ENCODE measurements at places on chromosomes 12 and 14. TPM values are rescaled to one million over a fixed set of nuclear protein-coding genes. Genes with fewer than 3 reads are reported as not detected.

REP15 gene
- 2.2 TPM for total RNA-seq

BCL11B gene
- total RNA-seq = 1.7 TPM

PPP1CC gene
- 218 TPM for total RNA-seq

SYNJ2BP gene
- total RNA-seq = 25.5 TPM

ZNF385A gene
- total RNA-seq = 13.2 TPM

CLEC4D gene
- not detected for total RNA-seq

CD163 gene
- total RNA-seq = not detected

POTEM gene
- total RNA-seq = not detected

GLIPR1L2 gene
- total RNA-seq = not detected

ENDOU gene
- not detected for total RNA-seq

- no peak overlapping the region for H3K4me3 ChIP-seq
- H3K36me3 ChIP-seq = peaks cover 93% of the 10 kb centered on the region
- H3K4me1 ChIP-seq = no peaks in the 10 kb centered on the region
- H3K27me3 ChIP-seq = no peaks in the 10 kb centered on the region
- H3K27ac ChIP-seq = no peak overlapping the region
- DNase-seq = no peak
These were observed 58.3 kb downstream of the ATP2A2 start for GRCh38 chr12:110339184-110339952.

DNA sequence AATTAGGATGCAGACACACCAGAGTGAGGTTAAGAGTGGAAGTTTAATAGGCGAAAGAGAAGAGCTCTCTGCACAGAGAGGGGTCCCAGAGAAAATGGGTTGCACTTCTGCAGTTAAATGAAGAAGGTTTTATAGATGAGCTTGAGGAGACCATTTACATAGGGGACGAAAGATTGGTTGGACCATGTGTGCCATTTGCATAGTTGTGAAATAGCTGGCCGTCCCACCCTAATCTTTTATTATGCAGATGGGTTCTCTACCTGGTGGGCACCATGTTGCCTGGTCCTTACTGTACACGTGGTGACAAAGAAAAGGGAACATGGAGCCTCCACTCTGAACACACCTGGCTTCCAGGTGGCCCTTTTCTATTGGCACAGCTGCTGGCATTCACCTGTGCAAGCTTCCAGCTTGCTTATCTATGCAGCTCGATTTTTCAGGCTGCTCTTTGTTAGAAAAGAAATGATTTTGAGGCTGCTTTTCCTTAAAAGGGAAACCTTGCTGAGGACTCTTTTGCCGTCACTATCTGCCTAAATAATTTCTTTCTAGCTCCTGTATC, 67.1 kb upstream of the SRSF5 start:
- no peak for DNase-seq
- peaks cover 25% of the 10 kb centered on the region for H3K4me1 ChIP-seq
- no peak overlapping the region for H3K27ac ChIP-seq
- H3K36me3 ChIP-seq = no peaks in the 10 kb centered on the region
- H3K4me3 ChIP-seq = no peak overlapping the region

DNA sequence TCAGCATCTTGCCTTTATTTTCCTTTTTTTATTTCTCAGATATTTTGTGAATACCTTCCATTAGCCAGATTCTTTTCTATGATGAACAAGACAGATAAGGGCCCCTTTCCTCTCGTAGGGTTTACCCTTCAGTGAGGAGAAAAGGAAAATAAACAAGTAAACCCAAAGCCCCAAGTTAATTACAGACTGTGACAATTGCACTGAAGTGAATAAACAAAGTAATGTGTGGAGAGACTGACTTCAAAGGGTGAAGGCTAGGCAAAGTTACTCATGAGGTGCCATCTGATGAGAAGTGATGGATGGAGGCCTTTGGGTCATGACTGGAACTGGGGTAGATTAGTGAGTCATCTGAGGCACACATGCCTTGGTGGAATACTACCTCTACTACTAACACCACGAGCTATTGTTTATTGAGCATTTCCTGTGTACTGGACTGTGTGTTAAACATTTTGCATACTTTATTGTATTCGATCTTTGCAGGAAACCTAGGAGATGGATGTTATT, 143.4 kb upstream of the PRICKLE1 start:
- DNase-seq = no peak
- H3K4me3 ChIP-seq = no peak overlapping the region
- no peaks in the 10 kb centered on the region for H3K36me3 ChIP-seq
- no peaks in the 10 kb centered on the region for H3K4me1 ChIP-seq

DNA sequence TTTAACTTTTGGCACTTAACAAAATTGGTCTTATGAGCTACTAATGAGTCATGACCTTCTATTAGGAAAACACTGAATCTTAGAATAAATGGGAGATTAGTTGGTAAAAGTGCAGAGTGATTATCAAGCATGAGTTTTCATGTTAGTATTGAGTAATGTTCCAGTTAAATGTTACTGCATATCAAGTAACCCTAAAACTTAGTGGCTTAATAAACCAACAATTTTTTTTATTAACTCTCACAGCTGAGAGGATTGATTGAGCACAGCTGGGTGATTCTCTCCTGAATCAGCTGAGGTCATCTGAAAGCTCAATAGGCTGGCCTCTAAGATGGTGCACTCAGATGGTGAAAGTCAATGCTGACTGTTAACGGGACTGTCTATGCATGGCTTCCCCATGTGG, 248.6 kb downstream of the BCL11B start:
- H3K36me3 ChIP-seq = no peaks in the 10 kb centered on the region
- no peak for DNase-seq

GRCh38 chr12:127065595-127065994, 1201.4 kb upstream of the TMEM132C start:
- H3K27ac ChIP-seq = no peak overlapping the region
- no peak for DNase-seq
- H3K4me1 ChIP-seq = no peaks in the 10 kb centered on the region
- no peaks in the 10 kb centered on the region for H3K36me3 ChIP-seq

DNA sequence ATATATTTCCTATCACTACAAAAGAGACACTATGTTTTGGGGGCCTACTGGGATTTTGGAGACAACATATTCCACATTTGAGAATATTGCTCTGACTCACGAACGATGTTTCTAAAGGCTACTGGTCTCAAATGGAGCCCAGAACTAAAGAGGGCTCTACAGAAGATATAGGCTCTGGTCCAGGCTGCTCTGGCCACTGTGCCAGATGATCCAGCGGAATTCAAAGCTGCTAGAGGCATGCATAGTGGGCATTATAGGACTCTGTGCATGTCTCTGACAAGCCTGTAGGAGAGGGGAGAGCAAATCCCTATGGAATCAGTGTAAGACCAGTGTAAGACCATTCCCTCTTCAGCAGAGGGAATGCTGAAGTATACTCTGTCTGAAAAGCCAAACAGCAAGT, 4.1 kb downstream of the TAS2R30 start:
- DNase-seq = no peak
- no peaks in the 10 kb centered on the region for H3K36me3 ChIP-seq
- H3K27me3 ChIP-seq = no peaks in the 10 kb centered on the region
- H3K4me1 ChIP-seq = no peaks in the 10 kb centered on the region

GRCh38 chr12:125944446-125944845, 879.2 kb downstream of the AACS start:
- H3K27ac ChIP-seq = no peak overlapping the region
- DNase-seq = no peak
- H3K4me3 ChIP-seq = no peak overlapping the region
- no peaks in the 10 kb centered on the region for H3K27me3 ChIP-seq

- H3K27ac ChIP-seq = no peak overlapping the region
- peaks cover 21% of the 10 kb centered on the region for H3K4me1 ChIP-seq
- no peaks in the 10 kb centered on the region for H3K36me3 ChIP-seq
- no peaks in the 10 kb centered on the region for H3K27me3 ChIP-seq
- no peak overlapping the region for H3K4me3 ChIP-seq
These were observed 170.2 kb downstream of the BCAT1 start for GRCh38 chr12:24778486-24779304.

- H3K4me1 ChIP-seq = no peaks in the 10 kb centered on the region
- H3K27me3 ChIP-seq = no peaks in the 10 kb centered on the region
- peak; percentile 78 for DNase-seq
- H3K4me3 ChIP-seq = no peak overlapping the region
- no peak overlapping the region for H3K27ac ChIP-seq
These were observed 185.7 kb upstream of the GRIN2B start for GRCh38 chr12:14167005-14167628.

DNA sequence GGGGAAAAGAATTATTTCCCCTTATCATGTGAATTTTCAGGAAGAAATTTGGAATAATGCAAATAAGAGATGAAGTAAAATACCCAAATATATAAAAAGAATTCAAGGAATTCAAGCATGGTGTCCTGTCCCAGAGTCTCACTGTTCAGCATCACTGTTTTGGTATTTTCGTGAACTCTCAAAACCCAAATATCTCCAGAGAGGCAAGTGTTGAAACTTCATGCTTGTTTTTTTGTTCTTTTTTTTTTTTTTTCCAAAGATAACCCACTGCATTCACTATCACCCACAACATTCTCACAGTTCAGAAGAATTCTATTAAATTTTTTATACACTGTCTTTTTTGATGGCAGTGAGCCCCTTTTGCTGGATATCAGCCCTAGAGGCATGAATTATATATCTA, 354.9 kb downstream of the DIO2 start:
- H3K4me3 ChIP-seq = no peak overlapping the region
- H3K4me1 ChIP-seq = no peaks in the 10 kb centered on the region
- no peaks in the 10 kb centered on the region for H3K36me3 ChIP-seq
- no peak overlapping the region for H3K27ac ChIP-seq

- no peaks in the 10 kb centered on the region for H3K27me3 ChIP-seq
- peaks cover 16% of the 10 kb centered on the region for H3K4me1 ChIP-seq
- no peaks in the 10 kb centered on the region for H3K36me3 ChIP-seq
- no peak for DNase-seq
- H3K4me3 ChIP-seq = no peak overlapping the region
These were observed 7.8 kb upstream of the RIN3 start for GRCh38 chr14:92505826-92506225.

- H3K4me3 ChIP-seq = no peak overlapping the region
- no peaks in the 10 kb centered on the region for H3K36me3 ChIP-seq
- no peaks in the 10 kb centered on the region for H3K27me3 ChIP-seq
- H3K4me1 ChIP-seq = no peaks in the 10 kb centered on the region
These were observed 42.2 kb downstream of the PPFIBP1 start for GRCh38 chr12:27566159-27566558.

DNA sequence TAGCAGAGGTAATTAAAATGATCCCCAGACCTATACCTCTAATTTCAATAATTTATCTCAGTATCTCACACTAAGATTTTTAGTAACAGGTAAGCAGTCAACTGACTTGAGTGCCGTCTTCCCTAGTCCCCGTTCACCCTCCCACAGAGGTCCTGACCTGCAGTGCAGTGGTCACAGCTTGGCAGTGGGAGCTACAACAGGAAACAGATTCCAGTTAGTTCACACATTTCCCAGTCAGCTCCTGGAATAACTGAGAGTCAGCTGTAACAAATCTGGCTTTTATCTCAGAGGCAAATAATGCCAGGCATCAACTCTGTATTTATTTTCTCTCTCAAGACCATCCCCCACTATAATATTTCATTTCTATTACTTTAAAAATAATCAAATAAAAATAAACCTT, 308.2 kb downstream of the ATP23 start:
- DNase-seq = no peak
- no peaks in the 10 kb centered on the region for H3K36me3 ChIP-seq
- H3K4me1 ChIP-seq = peaks cover 22% of the 10 kb centered on the region

GRCh38 chr12:25377469-25378177, 126.9 kb upstream of the KRAS start:
- no peak overlapping the region for H3K4me3 ChIP-seq
- DNase-seq = no peak
- H3K4me1 ChIP-seq = peaks cover 9% of the 10 kb centered on the region
- H3K27me3 ChIP-seq = no peaks in the 10 kb centered on the region
- no peak overlapping the region for H3K27ac ChIP-seq
- H3K36me3 ChIP-seq = no peaks in the 10 kb centered on the region

DNA sequence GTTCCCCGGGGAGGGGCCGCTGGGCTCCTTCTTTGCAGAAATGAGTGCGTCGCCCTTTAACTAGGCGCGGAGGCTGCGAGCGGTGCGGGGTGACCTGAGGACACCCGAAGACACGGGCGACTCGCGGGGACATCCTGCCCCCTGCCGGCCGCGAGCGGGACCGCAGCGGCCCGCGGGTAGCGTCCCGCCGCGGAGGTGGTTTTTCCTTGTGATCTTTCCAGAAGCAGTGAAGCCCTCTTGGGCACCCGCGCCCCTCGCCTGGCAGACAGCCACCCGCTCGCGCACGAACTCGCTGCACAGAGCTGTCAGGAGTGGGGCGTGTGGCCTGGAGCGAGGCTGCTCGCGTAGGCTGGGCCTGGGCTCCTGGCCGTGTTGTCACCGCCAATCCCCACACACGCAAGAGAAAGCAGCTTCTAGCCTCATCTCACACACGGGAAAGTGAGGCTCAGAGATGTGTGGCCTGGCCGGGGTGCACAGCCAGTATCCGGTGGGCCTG, 67.2 kb downstream of the DIO3 start:
- DNase-seq = peak; percentile 80
- H3K4me1 ChIP-seq = no peaks in the 10 kb centered on the region
- no peak overlapping the region for H3K27ac ChIP-seq
- peak overlapping the region; percentile 34 for H3K4me3 ChIP-seq
- no peaks in the 10 kb centered on the region for H3K36me3 ChIP-seq

GRCh38 chr14:34843011-34843554, 32.1 kb downstream of the BAZ1A start:
- no peak overlapping the region for H3K4me3 ChIP-seq
- peaks cover 30% of the 10 kb centered on the region for H3K36me3 ChIP-seq
- H3K27me3 ChIP-seq = no peaks in the 10 kb centered on the region
- H3K27ac ChIP-seq = no peak overlapping the region
- no peak for DNase-seq
- H3K4me1 ChIP-seq = no peaks in the 10 kb centered on the region

GRCh38 chr12:3263282-3263681, 186.1 kb downstream of the TSPAN9 start:
- no peak for DNase-seq
- peaks cover 37% of the 10 kb centered on the region for H3K36me3 ChIP-seq
- no peaks in the 10 kb centered on the region for H3K27me3 ChIP-seq
- H3K4me3 ChIP-seq = no peak overlapping the region

- no peaks in the 10 kb centered on the region for H3K36me3 ChIP-seq
- H3K4me3 ChIP-seq = no peak overlapping the region
- H3K27me3 ChIP-seq = no peaks in the 10 kb centered on the region
- H3K4me1 ChIP-seq = no peaks in the 10 kb centered on the region
- H3K27ac ChIP-seq = no peak overlapping the region
These were observed 20.3 kb downstream of the LRRC74A start for GRCh38 chr14:76846331-76847047.

DNA sequence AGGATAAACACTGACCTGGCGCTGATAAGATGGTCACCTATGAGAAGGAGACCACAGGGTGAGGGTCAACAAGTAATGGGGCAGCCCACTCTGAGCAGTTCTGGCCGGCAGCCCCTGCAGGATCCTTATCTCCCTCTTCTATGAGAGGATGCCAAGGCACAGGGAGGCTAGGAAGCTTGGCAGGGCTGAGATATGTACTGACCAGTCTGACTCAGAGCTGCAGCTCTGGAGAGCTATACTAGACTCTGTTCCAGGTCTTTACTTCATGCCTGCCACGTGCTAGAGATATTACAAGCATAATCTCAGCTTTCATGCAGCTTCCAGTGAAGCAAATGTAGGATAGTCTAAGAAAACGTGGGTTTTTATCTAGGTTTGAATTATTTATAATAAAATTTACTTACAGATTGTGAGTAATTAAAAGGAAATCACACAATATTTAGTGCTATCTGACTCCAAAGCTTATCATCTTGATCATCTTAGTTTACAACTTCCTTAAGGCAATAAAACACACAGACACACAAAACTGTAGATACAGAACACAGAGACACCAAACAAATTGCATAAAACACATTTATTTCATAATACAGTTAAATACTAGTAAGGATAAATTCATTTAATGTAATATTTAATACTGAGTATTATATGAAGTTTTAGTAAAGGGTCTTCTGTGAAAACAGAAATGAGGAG, 32.3 kb downstream of the GIT2 start:
- no peaks in the 10 kb centered on the region for H3K4me1 ChIP-seq
- H3K4me3 ChIP-seq = no peak overlapping the region
- no peak overlapping the region for H3K27ac ChIP-seq
- peaks cover 60% of the 10 kb centered on the region for H3K36me3 ChIP-seq
- no peak for DNase-seq
